ENCODE measurements at places on chromosomes 11 and 22. TPM values are rescaled to one million over a fixed set of nuclear protein-coding genes. Genes with fewer than 3 reads are reported as not detected.

DNA sequence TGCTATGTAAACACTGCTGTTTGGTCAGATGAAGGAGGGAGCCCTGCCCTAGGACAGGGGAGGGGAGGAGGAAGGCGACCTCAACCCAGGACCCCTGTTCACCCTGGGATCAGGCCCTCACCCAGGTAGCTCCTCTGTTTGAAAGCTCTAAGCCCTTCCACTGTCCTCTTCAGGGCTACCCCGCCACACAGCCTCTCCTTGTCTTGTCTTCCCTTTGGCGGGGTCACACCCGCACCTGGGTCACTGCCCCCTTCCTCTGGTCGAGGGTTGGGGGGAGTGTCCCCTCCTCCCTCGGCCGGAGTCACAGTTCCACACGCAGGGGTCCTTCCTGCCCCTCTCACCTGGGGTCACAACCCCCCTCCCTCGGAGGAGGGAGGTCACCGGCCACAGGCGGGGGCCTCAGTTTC, 463 bp upstream of the PTPMT1 start:
- no peaks in the 10 kb centered on the region for H3K27me3 ChIP-seq
- peak overlapping the region; percentile 97 for H3K4me3 ChIP-seq
- H3K36me3 ChIP-seq = no peaks in the 10 kb centered on the region

DNA sequence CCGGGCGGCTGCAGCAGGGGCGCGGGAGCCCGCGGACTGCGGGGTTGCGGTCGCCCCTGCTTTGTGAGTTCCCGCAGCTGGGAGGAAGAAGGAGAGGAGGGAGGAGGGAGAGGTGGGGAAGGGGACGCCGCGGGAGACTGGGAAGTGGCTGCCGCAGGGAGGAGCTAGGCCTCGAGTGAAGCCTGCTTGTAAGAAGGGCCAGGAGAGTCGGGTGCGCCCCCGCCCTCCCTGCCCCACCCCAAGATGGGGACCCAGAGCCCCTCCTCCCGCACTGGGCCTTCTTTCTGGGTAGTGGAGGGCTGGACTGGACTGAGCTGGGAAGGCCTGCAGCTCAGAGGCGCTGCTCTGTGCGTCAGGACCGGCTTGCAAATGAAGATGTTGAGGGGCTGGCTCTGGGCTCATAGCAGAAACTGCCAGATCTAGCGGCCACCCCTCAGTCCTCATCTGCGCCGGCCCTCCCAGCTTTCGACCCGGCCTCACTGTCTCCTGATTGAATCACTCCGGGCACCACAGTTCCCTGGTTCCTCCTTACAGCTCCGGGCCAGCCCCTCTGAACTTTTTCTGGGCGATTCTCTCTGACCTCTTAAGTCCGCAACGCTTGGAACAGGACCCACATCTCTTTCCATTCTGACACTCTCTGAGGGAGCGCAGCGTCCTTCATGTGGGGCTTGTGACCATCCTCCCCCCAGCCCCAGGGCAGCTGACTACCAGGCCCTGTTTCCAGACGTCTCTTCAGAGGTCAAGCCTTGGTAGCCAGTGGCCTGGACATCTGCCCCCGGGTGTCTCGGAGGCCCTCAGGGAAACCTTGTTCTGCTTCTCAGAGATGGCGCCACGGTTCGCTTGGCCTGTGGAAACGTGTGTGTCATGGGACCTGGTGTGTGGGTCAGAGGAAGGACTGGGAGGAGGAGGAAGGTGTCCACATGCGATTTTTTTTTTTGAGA, 21.9 kb downstream of the SERPINH1 start:
- H3K4me1 ChIP-seq = peaks cover 24% of the 10 kb centered on the region
- H3K27ac ChIP-seq = peak overlapping the region; percentile 78
- peak; percentile 81 for DNase-seq
- H3K4me3 ChIP-seq = peak overlapping the region; percentile 75
- no peaks in the 10 kb centered on the region for H3K36me3 ChIP-seq

DNA sequence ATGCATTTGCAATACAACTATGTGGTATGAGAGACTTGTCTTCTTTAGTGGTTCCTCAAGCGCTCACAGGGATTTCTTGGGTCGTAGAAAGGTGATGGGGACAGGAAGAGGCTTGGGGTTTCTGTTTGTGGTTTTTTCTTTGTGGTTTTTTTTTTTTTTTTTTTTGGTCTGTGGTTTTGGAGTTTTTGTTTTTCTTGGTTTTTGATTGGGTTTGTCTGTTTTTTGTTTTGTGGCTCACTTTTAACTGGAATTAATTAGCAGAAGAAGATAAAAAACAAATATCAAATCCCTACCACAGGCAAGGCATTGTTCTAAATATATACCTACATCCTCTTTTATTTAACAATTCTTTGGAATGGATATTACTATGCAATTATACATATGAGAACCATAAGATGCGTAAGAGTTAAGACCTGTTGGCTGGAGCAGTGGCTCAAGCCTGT, 5.5 kb downstream of the TTC28 start:
- H3K4me3 ChIP-seq = no peak overlapping the region
- no peaks in the 10 kb centered on the region for H3K27me3 ChIP-seq
- H3K27ac ChIP-seq = no peak overlapping the region
- no peaks in the 10 kb centered on the region for H3K4me1 ChIP-seq

The OR4D5 gene
- not detected for total RNA-seq

- DNase-seq = peak; percentile 34
- H3K36me3 ChIP-seq = no peaks in the 10 kb centered on the region
- no peaks in the 10 kb centered on the region for H3K27me3 ChIP-seq
- peaks cover 86% of the 10 kb centered on the region for H3K4me1 ChIP-seq
- no peak overlapping the region for H3K4me3 ChIP-seq
Measured at GRCh38 chr11:2212411-2213251, 41.0 kb upstream of the TH start.

- no peak overlapping the region for H3K27ac ChIP-seq
- peak; percentile 16 for DNase-seq
- H3K4me3 ChIP-seq = no peak overlapping the region
- no peaks in the 10 kb centered on the region for H3K36me3 ChIP-seq
Measured at GRCh38 chr11:1118755-1119603, 38.8 kb upstream of the MUC5AC start.

The MYRF gene
- total RNA-seq = 165 TPM

The SLC5A1 gene
- total RNA-seq = 0.23 TPM

Data from Caco-2 (cell line).